Left ventricle myocardium inferior (tissue), 1 donor: ENCODE measurements at places on chromosomes 4 and X. TPM values are rescaled to one million over a fixed set of nuclear protein-coding genes. Genes with fewer than 3 reads are reported as not detected.

DNA sequence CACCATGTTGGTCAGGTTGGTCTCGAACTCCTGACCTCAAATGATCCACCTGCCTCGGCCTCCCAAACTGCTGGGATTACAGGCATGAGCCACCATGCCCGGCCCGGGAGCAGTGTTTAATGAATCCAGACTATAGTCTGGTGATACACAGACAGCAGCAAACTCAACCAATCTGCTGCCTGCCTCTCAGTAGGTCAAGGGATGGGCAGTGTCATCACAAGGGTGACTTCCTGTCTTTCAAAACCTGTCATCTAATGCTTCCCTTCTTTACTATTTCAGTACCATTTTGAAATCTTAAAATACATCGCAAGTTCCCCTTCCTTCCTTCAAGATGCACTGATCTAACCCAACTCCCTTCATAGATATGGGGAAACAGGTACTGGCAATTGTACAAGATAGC, 8.4 kb downstream of the RPL39 start:
- no peak for DNase-seq

DNA sequence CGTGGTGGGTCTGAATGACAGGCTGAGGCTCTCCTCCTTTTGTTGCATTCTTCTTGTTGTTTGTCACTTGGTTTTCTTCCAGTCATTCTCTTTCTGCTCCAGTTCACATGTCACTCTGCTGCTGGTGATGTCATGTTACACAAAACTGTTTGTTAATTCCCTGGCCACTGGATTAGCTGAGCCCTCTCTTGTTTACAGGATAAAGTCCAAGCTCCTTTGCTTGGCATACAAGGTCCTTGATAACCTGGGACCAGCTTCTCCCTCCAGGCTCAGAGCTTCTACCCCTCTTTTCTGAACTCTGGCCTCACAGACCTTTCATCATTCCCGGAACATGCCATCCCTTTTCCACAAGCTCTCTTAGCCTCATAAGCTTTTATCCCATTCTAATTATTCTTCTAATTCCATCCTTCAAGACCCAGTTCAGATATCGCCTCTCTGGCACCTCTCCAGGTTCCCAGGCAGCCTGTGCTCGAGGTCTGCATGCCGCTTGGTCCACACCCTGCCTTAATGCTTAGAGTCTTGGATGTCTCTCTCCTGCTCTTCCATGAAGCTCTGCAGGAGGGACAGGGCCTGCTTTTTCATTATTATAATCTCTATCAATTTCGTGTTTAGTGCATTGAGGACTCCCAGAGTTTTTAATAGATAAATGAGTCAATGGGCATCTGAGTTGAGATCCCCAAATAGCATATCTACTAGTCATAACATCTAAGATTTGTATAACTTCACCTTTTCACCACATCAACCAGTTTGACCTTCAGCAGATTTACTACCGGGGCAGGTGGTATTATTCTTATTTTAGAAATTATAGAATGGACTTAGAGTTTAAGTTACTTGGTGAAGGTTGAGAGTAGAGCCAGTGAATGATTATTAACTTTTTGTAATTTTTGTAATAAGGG, 98.7 kb downstream of the TMEM131L start:
- DNase-seq, result no peak

LRCH2 gene
- 1.0 TPM for total RNA-seq

TMSB15A gene
- not detected for total RNA-seq

BTC gene
- 0.25 TPM for total RNA-seq

CT55 gene
- not detected for total RNA-seq
